ENCODE measurements at places on chromosomes 11 and 22.

- H3K36me3 ChIP-seq: no peaks in the 10 kb centered on the region
- peaks cover 7% of the 10 kb centered on the region for H3K4me1 ChIP-seq
- no peaks in the 10 kb centered on the region for H3K27me3 ChIP-seq
- peak; percentile 86 for DNase-seq
Measured at GRCh38 chr11:122523846-122524805, 131.4 kb upstream of the UBASH3B start.

DNA sequence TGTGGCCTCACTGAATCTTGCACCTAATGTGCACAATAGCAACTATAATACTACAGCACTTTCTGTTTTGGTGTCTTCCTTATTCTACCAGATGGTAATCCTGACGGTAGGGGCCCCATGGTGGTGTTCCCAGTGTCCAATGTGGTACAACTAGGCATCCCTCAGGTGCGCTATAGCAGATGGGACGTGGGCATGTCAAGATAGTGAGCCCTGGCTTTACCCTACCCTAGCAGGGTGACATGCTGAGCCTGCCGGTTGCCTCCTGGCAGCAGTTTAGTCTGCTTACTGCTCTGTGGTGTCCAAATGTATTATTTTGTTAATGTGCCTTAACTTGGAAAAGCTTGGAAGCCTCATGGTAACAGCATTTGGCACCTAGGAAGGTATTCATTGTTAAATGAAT is 19.2 kb downstream of the ACO2 start:
- H3K27me3 ChIP-seq: no peaks in the 10 kb centered on the region
- no peak overlapping the region for H3K27ac ChIP-seq
- no peaks in the 10 kb centered on the region for H3K4me1 ChIP-seq

GRCh38 chr11:79168530-79169110 is 272.2 kb downstream of the TENM4 start:
- no peak for DNase-seq
- H3K4me3 ChIP-seq: no peak overlapping the region
- H3K27me3 ChIP-seq: no peaks in the 10 kb centered on the region
- H3K36me3 ChIP-seq: no peaks in the 10 kb centered on the region
- no peak overlapping the region for H3K27ac ChIP-seq
- peaks cover 2% of the 10 kb centered on the region for H3K4me1 ChIP-seq

GRCh38 chr22:32024796-32025195 is 18.3 kb upstream of the SLC5A1 start:
- no peaks in the 10 kb centered on the region for H3K36me3 ChIP-seq
- no peak overlapping the region for H3K4me3 ChIP-seq
- no peak for DNase-seq
- no peaks in the 10 kb centered on the region for H3K27me3 ChIP-seq
- no peak overlapping the region for H3K27ac ChIP-seq

- H3K27me3 ChIP-seq: no peaks in the 10 kb centered on the region
- DNase-seq: peak; percentile 81
- no peak overlapping the region for H3K4me3 ChIP-seq
Measured at GRCh38 chr22:25966448-25966913, 202.8 kb upstream of the SEZ6L start.

All from mesendoderm (in vitro differentiated cells).